GM23338 (cell line): ENCODE measurements at places on chromosomes 16 and 17. TPM values are rescaled to one million over a fixed set of nuclear protein-coding genes. Genes with fewer than 3 reads are reported as not detected.

COPZ2 gene
- total RNA-seq, result not detected in 2 replicates

DNA sequence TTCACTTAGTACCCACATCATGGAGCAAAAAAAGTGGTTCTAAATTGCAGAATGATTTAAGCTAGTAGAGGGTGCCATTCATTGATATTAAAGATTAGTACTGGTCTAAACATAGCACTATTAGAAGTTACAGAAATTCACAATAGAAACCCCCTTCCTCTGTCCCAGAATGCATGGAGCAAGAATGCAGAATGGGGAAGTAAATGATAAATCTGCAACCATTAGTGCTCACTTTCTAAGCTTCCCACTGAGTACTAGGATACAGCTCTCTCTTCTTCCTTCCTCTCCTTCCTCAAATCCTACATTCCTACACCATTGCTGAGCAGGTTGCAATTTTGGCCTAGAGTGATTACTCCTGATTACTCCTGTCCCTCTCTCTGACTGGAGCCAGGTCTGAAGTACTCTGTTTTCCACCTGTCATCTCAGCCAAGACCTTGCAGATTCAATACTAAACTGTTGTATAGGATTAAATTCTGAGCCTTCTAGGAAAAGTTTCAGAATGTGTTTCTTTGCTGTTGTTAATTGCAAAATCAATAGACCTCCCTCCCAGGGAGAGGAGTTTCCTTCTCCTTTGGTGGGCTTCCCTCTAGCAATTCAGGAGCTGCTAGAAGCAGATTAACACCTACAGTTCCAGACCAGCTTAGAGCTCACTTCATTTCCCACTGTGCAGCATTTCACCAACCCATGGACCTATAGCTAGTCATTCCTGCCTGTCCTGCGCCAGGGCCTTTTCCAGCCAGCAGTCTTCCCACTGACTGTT is 165.5 kb upstream of the TBX2 start:
- no peak for DNase-seq

TBX21 gene
- not detected in 2 replicates for total RNA-seq

DNA sequence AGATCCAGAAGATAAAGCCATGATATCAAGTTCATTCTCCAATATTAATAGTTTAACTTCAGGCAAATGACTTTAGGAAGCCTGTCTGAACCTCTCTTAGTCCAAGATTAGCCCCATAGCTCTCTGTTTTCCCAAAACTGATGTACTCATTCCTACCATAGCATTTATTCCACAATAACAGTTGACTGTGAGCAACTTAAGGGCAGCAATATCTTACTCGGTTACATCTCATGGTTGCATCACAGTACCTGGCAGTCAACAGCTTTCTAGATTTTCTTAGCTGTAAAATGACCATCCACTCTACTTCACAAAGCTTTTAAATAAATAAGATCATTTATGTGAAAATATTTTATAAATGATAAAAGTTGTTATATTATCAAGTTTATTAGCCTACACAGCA is 58.2 kb upstream of the STAC2 start:
- DNase-seq, result no peak

DNA sequence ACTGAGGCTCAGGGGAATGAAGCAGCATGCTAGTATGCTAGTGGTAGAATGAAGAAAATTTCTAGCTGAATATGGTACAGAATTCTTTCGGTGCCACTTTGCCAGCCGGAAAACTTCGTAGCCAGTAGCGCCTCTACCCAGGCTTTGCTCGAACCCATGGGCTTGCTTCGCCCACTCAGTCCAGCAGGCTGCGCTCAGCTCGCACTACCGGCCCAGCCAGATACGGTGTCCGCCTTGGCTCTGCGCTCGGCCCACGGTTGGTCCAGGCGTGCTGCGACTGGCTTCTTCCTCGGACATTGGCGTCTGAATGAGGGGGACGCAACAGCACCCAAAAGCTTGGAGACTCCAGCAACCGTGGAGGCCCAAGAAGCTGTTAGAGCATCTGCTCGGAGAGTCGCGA is 372.5 kb upstream of the CDH8 start:
- DNase-seq, result peak; percentile 81

GRCh38 chr17:63929860-63930766 is 2.0 kb downstream of the CD79B start:
- DNase-seq, result peak; percentile 35

DNA sequence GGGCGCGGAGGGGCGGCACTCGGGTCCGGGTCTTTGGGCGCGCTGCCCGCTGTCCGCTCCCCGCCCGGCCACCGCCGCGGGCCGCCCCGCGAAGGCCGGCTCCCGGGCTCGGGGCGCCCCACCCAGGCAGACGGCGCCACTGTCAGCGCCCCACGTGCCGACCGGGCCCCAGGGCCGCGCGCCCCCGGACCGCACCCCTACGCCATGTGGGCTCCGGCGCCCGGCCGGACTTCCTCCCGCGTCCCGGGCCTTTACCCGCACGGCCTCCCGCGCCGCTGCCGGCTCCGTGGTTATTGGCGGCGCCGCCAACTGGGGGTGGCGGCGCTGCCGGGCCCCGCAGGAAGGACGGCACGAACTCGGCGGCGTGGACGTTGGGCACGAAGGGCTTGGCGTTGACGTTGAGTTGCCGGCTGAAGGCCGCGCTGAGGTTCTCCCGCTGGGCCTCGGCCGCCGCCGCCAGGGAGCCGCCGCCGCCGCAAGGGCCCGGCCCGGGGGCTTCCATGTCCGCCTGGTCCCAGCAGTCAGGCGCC is 577 bp downstream of the GSPT1 start:
- peak; percentile 35 for DNase-seq

STAT5A gene
- 14.6 and 18.1 TPM in 2 replicates for total RNA-seq

- no peak for DNase-seq
Observed at GRCh38 chr16:8736123-8736668, 61.2 kb downstream of the TMEM186 start.

- no peak for DNase-seq
Observed at GRCh38 chr17:76670718-76671122, 27.2 kb upstream of the ST6GALNAC1 start.

DNA sequence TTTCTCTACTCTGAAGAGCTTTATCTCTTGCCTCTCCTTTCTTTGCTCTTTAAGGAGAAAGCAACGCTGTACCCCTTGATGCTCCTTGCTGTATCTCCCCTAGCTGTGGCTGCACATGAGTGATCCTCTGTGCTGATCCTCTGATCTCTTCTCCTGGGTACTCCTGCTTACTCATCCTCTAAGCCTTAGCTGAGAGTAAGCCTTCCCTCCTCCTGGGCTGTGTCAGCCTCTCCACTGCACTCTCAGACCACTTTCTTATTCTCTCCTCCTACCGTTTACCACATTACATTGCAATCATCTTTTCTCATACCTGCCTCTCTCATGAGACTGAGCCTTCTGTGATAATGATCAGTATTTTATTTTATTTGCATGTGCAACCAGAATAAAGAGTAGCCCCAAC is 25.1 kb downstream of the SOX9 start:
- no peak for DNase-seq

DNA sequence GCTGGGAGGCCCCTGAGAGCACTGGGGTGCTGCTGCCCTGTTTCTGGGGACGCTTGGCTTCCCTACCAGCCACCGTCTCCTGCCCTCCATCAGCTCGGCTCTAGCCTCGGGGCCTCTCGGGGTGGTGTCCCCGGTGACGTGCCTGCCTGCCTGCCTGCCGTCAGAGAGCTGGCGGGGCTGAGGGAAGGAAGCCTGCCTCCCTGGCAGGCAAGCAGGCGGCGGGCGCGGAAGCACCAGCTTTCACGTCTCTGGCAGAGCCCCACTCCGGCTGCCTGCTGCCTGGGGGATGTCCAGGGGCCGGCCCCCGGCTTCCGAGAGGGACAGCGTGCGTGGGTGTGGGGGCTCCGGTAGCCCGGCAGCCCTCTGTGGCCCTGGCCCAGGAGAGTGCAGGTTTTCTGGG is 9.3 kb downstream of the CENPX start:
- DNase-seq, result no peak

CCL7 gene
- total RNA-seq, result not detected in 2 replicates

- no peak for DNase-seq
Observed at GRCh38 chr17:35889241-35889640, 9.1 kb upstream of the CCL5 start.

GRCh38 chr17:21166595-21167210 is 39.9 kb downstream of the DHRS7B start:
- DNase-seq, result no peak

DNA sequence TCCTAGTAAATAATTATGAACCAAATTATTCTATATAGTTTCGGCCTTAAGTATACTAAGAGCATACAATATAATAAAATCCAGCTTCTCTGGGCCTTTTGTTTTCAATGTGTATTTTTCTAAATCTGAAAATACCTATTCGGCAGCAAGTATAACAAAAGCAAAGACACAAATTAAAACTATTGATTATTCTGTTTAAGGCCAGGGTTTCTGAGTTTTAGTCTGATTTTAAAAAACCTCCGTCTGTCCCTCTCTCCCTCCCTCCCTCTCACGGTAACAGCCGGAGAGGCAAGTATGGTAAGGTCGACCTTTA is 1.5 kb downstream of the TOB1 start:
- DNase-seq, result peak; percentile 38

DNA sequence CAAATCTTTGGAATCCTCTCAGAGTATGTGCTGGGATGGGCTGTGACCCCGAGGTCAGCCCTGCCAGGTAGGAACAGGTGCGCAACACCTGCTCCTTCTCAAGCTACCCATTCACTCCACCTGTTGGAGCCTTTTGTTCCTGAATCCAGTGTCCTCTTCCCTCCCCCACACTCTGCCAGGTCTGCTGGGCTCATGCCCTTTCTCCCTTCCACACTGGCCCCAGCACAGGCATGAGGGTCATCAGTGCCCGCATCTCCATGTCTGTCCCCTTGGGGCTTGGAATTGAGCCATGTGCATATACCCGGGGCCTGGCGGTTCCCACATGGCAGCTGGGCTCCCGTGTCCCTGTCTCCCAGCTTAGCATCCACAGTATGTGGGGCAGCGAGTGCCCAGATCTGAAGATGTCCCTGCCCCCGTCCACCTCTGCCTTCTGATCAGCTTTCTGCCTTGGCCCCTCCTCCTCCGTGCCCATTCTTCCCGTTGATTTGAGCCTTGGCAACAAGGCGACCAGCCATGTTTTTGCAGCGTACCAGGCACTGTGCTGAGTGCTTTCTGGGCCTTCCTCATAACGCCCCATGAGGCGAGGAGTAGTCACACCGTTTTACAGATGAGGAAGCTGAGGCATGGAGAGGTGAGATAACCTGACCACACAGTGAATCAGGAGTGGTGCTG is 102.2 kb downstream of the RAP1GAP2 start:
- DNase-seq, result peak; percentile 51
